ENCODE measurements at places on chromosomes 2 and 18.

DNA sequence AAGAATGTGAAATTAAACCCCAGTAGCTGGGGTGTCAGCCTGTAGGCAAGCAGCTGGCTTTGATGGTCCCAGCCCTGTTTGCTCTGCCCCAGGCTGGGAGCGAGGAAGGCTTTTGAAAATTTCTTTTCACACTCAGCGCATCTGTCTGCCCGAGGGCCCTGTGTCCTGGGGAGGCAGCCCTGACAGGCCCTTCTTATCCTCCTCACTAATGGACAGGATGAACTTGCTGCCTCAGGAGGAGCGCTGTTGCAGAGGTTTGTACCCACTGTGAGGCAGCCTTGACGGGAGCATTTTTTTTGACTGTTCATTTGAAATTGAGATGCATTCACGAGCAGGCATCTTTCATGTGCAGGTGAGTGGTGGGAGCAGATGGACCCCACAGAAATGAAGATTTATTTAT is 62.4 kb downstream of the SERPINB8 start:
- no peak for DNase-seq

DNA sequence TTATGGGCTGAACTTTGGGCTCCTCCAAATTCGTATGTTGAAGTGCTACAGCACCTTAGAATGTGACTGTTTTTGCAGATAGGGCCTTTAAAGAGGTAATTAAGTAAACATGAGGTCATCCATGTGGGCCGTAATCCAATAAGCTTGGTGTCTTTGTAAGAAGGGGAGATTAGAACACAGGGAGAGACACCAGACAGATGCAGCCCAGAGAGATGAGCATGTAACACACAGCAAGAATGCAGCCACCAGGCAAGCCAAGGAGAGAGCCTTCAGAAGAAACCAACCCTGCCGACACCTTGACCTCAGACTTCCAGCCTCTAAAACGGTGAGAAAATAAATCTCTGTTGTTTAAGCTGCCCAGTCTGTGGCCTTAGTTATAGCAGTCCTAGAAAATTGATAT is 74.3 kb downstream of the HRH4 start:
- no peak for DNase-seq

GRCh38 chr2:234724850-234725249 is 227.0 kb upstream of the SH3BP4 start:
- DNase-seq: no peak

- DNase-seq: no peak
These were observed 87.2 kb downstream of the NRP2 start for GRCh38 chr2:205769495-205769850.

- no peak for DNase-seq
These were observed 677.7 kb downstream of the DCDC2C start for GRCh38 chr2:4381049-4381448.

DNA sequence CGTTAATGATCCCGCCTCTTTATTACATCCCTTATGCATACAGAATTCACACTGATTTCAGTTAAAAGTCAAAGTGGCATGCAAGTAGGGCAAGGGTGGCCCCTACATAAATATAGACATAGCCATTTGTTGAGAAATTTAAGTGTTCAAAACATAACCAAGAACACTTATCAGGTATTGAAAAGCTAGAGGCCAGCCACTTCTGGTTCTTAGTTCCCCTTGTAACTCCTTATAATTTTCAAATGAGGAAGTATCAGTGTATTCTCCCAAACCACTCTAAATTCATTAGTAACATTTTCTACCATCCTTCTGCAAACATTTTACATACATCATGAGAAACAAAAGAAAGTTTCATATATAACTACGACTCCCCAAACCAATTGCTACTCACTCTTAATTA is 5.8 kb upstream of the ARL5A start:
- DNase-seq: no peak

- DNase-seq: no peak
These were observed 135.5 kb downstream of the MGAT5 start for GRCh38 chr2:134389381-134389780.

DNA sequence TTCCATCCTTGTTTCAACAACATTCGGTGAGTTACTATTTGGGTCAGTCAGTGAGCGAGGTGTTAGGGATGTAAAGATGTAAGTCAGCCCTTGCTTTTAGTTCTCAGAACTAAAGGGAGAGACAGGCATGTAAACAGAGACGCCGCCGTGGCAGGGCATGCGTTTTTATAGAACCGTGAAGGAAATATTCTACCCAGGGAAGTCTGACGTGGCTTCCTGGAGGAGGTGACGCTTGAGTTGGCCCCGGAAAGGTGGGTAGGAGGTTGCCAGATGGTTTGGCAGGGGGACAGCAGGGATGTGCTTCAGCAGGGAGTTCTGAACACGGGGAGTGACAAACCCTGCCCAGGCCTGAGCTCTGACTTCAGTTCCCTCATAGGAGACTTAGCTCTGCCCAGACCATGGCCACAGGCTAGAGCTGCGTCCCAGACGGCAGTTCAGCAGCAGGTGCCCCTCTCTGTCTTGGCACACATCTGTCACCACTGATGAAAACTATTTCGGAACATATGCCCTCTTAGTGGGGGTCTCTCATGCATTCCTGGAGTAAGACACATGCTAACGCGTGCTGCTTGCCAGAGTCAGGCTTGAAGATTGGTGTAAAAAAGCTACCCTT is 23.4 kb upstream of the RPL31 start:
- no peak for DNase-seq

- DNase-seq: no peak
These were observed 517.0 kb downstream of the NRXN1 start for GRCh38 chr2:50514901-50515300.

GRCh38 chr2:16169381-16169960 is 229.1 kb downstream of the MYCN start:
- no peak for DNase-seq

DNA sequence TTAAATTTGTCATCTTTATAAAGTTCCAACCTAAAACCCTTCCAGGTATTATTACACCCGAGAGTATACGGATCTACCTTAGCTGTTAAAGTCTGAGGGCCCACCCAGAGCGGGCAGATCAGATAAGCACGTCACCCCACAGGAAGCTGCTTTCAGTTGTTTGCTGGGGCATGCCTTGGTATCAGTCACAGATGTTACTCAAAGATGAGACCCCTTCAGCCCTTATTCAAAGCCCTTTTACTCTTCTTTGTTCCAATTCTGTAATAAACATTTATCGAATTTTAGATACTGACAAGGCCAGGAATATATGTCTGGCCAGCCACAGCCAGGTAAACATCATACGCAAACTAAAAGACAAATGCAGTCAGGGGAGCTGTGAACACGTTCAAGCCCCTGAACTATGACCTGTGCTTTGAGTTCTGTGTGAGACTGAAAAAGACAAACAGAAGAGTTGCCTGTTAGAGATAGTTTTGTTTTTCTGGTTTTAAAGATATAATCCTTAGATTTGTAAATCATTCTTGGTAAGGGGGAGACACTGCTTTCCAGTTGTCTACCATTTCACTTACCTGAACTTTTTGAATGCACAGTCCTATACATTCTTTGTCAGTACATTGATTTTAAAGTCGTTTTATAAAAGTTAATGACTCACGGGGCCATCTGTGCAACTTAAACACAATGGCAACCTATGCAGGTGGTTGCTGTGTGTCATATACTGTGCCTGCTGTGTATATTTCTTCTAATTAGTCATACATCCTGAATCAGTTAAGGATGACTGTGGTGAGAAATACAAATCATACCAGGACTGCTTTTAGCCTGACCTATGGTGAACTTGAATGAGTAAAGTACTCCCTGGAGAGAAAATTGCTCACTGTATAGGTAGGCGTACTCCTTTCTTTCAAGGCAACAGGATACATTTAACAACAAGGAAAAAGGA is 100.5 kb upstream of the ITPRID2 start:
- peak; percentile 47 for DNase-seq

GRCh38 chr2:103667335-103667884 is 905.6 kb downstream of the TMEM182 start:
- DNase-seq: no peak

DNA sequence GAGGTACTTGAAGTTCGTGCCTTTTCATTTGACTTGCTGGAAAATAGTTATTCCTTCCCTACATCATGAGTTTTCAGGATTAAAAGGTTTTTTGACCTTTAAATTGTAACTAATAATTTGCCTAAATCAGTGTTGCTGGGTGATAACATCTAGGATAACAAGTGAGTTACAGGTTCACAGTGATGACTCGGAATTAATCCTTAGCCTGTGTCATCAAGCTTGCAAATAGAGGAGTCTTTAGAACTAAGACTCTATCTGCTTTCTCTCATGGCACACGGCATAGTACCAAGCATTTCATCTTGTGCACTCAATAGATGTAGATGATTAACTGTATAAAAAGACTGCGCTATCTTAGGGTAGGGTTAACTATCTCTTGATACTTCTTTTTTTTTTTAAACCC is 79.5 kb downstream of the CAMKMT start:
- DNase-seq: no peak

- no peak for DNase-seq
These were observed 21.9 kb upstream of the CCDC141 start for GRCh38 chr2:179071810-179072355.

DNA sequence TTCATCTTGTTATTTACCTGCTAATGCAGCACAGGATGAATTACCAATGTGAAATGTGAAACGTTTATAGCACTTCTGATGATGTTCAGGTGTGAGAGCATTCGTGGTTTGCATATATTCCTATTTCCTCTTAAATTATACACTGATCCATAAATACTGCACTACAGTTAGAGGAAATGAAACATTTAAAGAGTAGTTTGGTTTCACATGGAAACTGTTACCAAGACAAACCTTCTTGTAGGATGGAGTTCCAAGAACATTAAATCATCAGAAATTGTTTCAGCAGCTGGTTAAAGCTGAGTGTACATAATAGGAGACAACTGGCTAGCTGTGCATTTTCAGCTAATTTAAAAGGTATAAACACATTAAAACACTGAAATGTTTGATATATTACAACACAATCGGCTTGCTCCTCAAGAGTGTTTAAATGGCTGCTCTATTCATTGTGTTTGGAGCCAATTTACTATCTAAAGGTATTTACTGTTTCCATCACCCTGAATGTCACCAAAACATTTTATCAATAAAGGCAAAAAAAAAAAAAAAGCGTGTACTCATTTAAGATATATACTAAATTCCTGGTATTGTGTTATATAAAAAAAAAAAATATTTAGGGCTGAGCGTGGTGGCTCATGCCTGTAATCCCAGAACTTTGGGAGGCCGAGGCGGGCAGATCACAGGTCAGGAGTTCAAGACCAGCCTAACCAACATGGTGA is 100.6 kb downstream of the DYM start:
- DNase-seq: peak; percentile 51

- DNase-seq: no peak
These were observed 123.5 kb upstream of the ZBTB14 start for GRCh38 chr18:5419030-5419429.

Measured in AG09319 (cell line).